Ovary (tissue), 10 donors: ENCODE measurements at places on chromosomes 5 and 9. TPM values are rescaled to one million over a fixed set of nuclear protein-coding genes. Genes with fewer than 3 reads are reported as not detected.

DNA sequence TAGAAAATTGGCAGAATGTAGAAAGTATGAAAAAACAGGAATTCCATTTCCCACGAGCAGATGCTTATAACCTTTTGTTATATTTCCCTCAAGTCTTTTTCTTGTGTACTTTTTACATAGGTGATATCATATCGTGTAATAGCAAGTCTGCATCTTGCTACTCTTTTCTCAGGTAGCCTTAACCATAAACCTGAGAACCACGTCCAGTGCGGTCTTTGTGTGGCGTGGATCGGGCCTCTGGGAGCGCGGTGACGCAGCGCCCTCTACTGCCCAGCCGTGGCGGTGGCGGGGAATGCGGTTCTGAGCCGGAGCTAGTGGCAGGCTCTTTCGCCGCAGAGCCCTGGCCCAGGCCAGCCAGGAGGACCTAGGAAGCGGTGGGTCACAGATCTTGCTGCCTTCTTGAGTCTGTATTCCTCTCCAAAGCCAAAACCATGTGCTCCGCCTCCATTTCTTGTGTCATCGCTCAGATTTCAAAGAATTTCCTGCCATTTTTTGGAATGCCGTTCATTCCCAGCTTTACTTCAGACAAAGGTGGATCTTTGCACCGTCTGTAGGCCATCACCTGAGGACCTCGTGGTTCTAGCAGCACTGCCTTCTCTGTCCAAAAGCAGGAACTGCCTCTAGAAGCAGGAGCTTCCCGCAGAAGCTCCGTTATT lies 71.9 kb downstream of the MVB12B start:
- H3K27ac ChIP-seq = no peak overlapping the region
- no peaks in the 10 kb centered on the region for H3K27me3 ChIP-seq
- no peaks in the 10 kb centered on the region for H3K36me3 ChIP-seq
- H3K4me3 ChIP-seq = no peak overlapping the region
- peak; percentile 87 for DNase-seq

- H3K4me3 ChIP-seq = no peak overlapping the region
- H3K27ac ChIP-seq = no peak overlapping the region
- H3K4me1 ChIP-seq = no peaks in the 10 kb centered on the region
- H3K27me3 ChIP-seq = no peaks in the 10 kb centered on the region
- H3K36me3 ChIP-seq = no peaks in the 10 kb centered on the region
- no peak for DNase-seq
These were observed 5.5 kb downstream of the ADRB2 start for GRCh38 chr5:148831590-148832565.

DNA sequence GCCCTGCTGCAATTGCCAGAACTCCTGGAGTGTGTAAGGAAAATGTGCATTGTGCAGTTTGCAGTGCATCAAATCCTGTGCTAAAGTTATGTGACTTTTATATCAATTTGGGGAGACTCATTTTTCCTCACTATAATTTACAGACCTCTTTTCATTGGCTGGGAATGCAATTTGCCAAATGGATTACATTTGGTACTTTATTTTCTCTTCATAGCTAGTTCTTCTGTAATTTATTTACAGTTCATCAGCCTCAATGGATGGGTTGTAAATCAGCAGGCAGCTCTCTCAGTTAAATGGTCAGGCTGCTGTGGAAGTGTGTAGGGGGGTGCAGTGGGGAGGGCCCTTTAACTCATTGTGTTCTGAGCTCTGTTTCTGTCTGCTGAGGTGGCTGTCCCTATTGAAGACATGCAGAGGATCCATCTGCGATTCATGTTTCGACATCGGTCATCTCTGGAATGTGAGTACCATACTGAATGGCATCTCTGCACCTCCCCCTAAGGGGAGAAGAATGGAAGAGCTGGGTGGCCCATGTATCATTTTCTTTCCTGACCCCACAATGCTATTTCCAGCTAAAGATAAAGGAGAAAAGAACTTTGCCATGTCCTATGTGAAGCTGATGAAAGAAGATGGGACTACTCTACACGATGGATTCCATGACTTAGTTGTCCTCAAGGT lies 74.6 kb downstream of the DOCK2 start:
- no peak overlapping the region for H3K27ac ChIP-seq
- no peak for DNase-seq
- H3K4me1 ChIP-seq = no peaks in the 10 kb centered on the region

GRCh38 chr9:4353236-4353635 lies 53.4 kb upstream of the GLIS3 start:
- peaks cover 2% of the 10 kb centered on the region for H3K27me3 ChIP-seq
- no peak overlapping the region for H3K27ac ChIP-seq
- H3K4me1 ChIP-seq = no peaks in the 10 kb centered on the region
- no peaks in the 10 kb centered on the region for H3K36me3 ChIP-seq
- H3K4me3 ChIP-seq = no peak overlapping the region
- DNase-seq = no peak

- no peak for DNase-seq
- H3K4me1 ChIP-seq = peaks cover 3% of the 10 kb centered on the region
- no peak overlapping the region for H3K27ac ChIP-seq
- no peaks in the 10 kb centered on the region for H3K27me3 ChIP-seq
These were observed 40.1 kb downstream of the PFDN1 start for GRCh38 chr5:140262839-140263238.

GRCh38 chr5:169527066-169527465 lies 56.5 kb upstream of the SPDL1 start:
- no peak for DNase-seq
- H3K36me3 ChIP-seq = no peaks in the 10 kb centered on the region
- H3K4me1 ChIP-seq = no peaks in the 10 kb centered on the region
- no peak overlapping the region for H3K27ac ChIP-seq
- no peak overlapping the region for H3K4me3 ChIP-seq

DNA sequence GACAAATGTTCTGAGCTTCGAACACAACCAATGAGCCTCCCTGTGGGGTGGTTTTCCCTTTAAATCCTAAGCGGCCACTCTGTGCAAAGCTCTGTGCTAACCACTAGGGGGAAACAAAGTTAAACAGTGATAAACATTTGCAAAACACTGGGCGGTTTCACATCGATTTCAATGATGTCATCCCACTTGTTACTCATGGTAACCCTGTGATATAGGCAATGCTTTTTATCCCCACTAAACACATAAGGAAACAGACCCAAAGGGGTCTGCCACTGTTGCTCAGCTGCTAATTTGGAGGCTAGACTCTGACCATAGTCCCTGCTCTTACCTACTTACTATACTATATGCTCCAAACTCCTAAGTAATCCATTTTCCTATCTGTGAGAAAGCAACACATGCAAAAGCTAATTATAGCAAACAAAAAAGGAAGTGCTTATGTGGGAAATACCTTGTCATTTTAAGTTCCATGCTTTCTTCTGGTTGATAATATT lies 57.3 kb downstream of the PTPN3 start:
- H3K4me1 ChIP-seq = peaks cover 3% of the 10 kb centered on the region
- no peak for DNase-seq
- no peak overlapping the region for H3K4me3 ChIP-seq

DNA sequence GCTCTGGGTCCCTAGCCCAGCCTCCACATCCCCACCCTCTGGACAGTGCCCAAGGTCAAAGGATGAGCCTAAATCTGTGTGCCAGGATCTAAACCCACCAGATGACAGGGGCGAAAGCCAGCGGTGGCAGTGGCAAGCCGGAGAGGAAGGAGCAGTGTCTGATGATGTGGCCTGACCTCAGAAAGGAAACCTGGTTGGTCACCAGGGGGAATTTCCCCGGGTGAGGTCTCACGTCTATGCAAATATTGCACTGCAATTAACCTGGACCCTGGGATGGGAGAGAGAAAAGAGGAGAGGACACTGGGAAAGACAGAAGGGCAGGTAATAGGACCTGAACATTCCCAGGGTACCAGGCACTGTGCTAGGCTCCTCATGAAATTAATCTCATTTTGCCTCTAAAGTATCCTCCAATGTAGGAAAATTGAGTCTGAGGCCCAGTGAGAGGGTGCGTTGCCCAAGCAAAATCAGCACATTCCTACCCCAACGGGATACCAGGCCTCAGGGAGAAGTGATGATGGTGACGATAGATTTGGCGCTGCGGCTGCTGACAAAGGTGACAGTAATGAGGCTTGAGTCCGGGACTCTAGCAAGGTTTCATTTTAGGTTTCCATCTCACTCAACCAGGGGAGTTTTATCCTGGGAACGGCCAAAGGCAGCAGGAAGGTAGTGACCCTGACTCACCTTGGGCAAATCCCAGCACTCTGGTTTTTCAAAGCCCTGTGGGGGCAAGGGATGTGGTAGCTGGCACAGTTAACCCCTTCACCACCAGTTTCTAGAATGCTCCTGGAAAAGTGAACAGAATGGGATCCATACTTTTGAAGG lies 13.4 kb upstream of the TNIP1 start:
- H3K4me1 ChIP-seq = peaks cover 20% of the 10 kb centered on the region
- H3K36me3 ChIP-seq = no peaks in the 10 kb centered on the region
- no peaks in the 10 kb centered on the region for H3K27me3 ChIP-seq

DNA sequence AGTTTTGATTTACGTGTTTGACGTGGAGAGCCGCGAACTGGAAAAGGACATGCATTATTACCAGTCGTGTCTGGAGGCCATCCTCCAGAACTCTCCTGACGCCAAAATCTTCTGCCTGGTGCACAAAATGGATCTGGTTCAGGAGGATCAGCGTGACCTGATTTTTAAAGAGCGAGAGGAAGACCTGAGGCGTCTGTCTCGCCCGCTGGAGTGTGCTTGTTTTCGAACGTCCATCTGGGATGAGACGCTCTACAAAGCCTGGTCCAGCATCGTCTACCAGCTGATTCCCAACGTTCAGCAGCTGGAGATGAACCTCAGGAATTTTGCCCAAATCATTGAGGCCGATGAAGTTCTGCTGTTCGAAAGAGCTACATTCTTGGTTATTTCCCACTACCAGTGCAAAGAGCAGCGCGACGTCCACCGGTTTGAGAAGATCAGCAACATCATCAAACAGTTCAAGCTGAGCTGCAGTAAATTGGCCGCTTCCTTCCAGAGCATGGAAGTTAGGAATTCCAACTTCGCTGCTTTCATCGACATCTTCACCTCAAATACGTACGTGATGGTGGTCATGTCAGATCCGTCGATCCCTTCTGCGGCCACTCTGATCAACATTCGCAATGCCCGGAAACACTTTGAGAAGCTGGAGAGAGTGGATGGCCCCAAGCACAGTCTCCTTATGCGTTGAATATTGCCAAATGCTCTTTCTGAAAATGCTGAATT lies 850 bp downstream of the RRAGA start:
- DNase-seq = peak; percentile 27
- H3K4me3 ChIP-seq = peak overlapping the region; percentile 73
- peak overlapping the region; percentile 95 for H3K27ac ChIP-seq
- H3K4me1 ChIP-seq = peaks cover 10% of the 10 kb centered on the region
- H3K36me3 ChIP-seq = no peaks in the 10 kb centered on the region
- no peaks in the 10 kb centered on the region for H3K27me3 ChIP-seq

Gene GIN1
- 6.4 TPM for total RNA-seq

Gene CDKN2A
- total RNA-seq = 0.48 TPM

Gene CCL27
- total RNA-seq = 0.48 TPM

Gene KCNMB1
- total RNA-seq = 2.0 TPM

Gene AIF1L
- total RNA-seq = 2.4 TPM

Gene SLC36A3
- not detected for total RNA-seq
